Cerebellar nuclear complex (tissue), 1 donor: ENCODE measurements at places on chromosomes 1 and 21.

- DNase-seq: no peak
These were observed 3.4 kb upstream of the CHI3L1 start for GRCh38 chr1:203189951-203190352.

GRCh38 chr1:168893359-168893801 lies 164.4 kb upstream of the DPT start:
- no peak for DNase-seq

- no peak for DNase-seq
These were observed 251.7 kb upstream of the BEND5 start for GRCh38 chr1:49028396-49028795.

DNA sequence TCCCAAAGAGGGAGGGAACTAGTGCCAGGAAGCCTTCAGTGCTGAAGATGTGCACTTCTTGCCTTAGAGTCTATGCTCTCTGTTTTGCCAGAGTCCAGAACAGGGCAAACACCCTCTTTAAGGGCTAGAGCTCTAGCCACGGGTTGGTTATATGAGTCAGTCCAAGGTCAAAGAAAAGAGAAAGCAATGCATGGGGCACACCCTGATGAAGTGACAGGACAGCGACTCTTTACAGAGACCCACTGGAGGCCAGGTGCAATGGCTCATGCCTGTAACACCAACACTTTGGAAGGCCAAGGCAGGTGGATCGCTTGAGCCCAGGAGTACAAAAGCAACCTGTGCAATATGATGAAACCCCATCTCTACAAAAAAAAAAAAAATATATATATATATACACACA lies 86.1 kb downstream of the TGFBR3 start:
- DNase-seq: no peak

DNA sequence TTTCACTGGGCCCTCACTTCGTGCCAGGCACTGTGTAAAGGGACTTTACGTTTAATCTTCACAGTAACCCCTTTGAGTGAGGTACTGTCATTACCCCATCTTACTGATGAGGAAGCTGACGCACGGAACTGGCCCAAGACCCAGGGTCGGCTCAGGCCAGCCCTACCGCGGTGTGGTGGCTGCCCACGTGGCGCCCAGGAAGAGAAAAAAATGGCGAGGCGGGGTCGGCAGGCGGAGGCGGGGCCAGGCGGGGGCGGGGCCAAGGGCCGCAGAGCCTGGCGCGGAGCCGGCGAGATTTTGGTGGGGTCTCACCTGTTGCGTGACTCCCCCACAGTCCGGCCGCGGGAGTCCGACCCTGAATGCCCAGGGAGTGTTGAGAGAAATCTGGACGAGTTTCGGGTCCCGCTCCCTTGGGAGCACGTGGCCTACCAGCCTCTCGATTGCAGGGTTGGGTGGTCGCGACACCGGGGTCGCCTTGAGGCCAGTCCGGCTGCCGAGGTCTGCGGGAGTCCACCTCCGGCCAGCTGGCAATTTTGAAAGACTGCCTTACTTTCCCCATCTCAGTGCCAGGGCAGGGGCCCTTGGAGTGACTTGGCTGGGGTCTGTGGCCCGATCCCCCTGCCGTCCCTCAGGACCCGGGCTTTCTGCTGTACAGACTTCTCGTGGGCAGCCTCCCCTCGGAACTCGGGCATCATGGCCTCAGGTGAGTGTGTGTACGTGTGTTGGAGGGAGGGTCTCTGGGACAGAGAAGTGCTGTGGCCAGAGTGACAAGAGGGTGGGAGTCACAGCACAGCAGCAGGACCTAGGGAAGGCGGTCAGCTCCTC lies at the start of the genes AMPD2 and GNAT2:
AMPD2 (plus strand) TSS at position 262 of the 825 bp plus-strand sequence. CDS start 1,339 bp downstream, outside the sequence.
GNAT2 (minus strand) TSS at position 41 of the 825 bp plus-strand sequence. CDS start 6,746 bp downstream, outside the sequence.
- no peak for DNase-seq

GRCh38 chr1:154327466-154328317 lies 2.4 kb downstream of the ATP8B2 start:
- no peak for DNase-seq

DNA sequence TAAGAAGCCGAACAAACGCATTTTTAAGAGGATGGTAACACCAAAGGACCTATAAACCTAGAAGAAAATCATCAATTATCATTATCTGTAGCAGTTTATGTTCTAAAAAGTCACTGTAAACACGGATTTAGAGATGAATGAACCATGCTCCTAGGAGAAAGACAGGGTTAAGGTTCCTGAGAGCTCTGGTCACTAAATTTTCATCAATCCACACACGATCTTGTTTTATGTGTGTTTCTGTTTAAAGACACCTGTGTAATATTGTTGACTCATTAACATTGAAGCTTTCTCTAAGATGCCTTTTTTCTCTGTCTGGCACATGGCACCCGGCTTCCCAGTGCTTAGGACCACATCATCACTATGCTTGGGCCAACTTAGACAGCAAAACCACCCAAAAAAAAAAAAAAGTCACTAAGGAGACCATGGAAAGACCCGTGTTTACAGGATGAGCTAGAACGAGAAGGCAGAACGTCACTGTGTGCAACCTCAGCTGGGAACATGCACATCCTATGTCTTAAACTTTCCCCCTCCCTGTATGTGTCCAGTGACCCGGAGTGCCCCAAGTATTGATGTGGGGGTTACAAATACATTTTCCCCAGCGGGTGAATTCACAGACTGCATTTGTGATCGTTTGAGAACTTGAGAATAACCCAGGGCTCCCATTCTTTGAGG lies 55.8 kb upstream of the PDE9A start:
- no peak for DNase-seq

DNA sequence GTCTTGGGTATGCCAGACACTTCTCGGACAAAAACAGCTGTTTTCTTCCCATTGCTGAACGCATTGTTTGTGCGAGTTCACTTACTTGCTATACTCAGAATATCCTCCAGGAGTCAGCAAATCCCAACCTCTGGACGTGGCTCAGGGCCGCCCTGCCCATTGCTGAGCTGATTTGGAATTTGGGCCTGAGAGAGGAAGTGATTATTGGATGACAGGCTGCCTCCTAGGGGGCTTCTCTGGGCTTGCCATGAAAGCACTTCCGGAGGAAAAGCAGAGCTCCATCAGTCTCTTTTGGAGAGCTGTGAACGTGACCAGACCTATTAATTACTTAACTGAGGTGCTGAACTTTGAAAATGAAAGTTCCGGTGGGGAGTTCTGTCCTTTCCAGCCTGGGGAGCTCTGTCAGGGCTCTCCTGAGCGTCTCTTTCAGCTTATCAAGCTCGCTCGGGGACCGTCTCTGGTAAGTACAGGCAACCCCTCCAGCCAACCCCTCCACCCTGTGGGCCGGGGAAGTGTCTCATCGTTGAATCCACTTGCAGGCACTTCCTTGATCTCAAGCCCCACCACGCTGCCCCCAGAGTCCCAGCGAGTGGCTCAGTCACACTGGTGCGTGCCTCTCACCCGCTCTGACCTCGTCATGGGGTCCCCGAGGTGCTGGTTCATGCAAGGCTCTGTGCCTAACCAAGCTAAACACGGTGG lies 76.9 kb downstream of the CLIC6 start:
- DNase-seq: no peak

GRCh38 chr1:109488201-109488600 lies 4.5 kb downstream of the ATXN7L2 start:
- DNase-seq: no peak

DNA sequence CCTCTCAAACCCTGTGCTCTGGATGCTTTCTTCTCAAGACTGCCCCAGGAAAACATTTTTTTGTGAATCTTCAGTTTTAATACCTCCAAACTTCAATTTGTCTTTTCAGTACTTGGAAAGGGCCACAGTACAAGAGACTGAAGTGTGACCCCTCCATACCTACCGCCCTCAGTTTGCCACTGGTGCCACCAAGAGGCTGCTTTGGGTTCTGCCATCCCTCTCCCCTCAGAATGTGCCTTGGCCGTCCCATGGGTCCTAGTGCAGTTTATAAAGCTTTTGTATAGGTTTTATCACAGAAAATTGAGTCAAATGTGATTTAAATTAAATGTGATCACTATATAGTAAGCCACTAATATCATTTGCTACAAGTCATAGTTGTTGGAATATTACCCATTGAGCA lies 60.8 kb upstream of the PGD start:
- no peak for DNase-seq

GRCh38 chr1:62937634-62938296 lies 153.8 kb downstream of the ATG4C start:
- no peak for DNase-seq

- DNase-seq: no peak
These were observed 181.3 kb downstream of the ATP6V1G3 start for GRCh38 chr1:198359024-198359653.

- DNase-seq: no peak
These were observed 128.8 kb downstream of the ADSS2 start for GRCh38 chr1:244322791-244323521.
